ENCODE measurements at places on chromosomes 2 and 18.

DNA sequence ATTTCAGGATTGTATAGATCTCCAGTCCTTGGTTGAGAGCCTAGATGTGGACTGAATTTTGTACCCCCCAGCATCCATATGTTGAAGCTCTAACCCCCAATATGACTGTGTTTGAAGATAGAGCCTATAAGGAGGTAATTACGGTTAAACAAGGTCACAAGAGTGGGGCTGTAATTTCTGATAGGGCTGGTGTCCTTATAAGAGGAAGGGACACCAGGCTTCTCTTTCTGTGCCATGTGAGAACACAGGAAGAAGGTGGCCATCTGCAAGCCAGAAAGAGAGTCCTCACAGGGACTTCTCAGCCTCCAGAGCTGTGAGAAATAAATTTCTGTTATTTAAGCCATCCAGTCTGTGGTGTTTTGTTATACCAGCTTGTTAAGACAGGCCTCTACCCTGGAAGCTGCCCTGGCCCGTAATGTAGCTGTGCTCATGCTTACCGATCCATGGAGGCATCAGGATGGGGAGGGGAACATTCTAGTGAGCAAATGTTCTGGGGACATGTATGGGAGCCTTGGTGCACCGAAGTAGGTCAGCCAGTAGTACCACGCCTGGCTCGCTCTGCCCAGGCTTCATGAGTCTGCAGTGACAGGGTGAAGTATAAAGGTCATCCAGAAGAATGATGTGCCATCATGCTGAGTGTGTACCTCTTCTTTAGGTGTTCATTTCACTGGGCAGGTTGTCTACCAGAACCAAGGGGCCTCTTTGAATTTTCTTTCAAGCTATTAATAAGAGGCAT, 16.1 kb downstream of the RASGRP3 start:
- DNase-seq: no peak

- DNase-seq: no peak
Observed at GRCh38 chr2:150178591-150178990, 308.9 kb downstream of the RND3 start.

- DNase-seq: no peak
Observed at GRCh38 chr2:144449028-144449406, 70.9 kb downstream of the ZEB2 start.

- no peak for DNase-seq
Observed at GRCh38 chr18:79756143-79756500, 41.6 kb upstream of the KCNG2 start.

DNA sequence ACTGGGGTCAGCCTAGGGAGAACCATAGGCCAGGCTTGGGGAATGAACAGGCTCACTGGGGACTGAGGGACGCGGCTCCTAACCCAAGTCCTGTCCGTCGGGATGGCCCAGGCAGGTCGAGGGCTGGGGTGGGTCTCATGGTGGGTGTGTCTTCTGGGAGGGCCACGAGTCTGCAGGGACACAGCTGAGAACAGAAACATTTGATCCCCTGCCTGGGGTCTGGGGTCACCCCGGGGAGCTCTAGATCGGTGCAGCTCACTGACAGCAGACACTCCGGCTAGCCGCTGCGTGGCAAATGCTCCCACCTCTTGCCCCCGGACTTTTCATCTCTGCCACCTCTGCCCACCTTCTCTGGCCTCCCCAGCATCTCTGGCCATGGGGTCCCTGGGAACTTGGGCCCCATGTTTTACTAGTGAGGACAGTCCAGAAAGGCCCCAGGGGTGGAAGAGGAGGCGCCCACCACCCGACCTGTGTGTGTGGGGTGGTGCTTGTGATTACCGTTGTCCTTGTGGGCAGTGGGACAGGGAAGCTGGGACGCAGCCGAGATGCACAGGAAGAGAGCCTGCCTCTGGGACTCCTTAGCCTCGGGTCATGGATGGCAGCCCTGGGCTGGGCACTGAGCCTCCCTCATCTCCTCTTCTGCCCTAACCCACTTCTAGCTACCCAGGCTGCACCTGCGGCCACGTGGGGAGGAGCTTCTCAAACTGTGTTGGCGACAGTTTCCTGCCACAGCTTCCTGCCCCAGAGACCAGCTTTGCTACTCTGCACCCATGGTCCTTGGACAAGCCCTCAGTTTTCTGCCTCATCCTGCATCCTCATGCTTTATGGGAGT, 4.9 kb downstream of the ZAP70 start:
- DNase-seq: no peak

DNA sequence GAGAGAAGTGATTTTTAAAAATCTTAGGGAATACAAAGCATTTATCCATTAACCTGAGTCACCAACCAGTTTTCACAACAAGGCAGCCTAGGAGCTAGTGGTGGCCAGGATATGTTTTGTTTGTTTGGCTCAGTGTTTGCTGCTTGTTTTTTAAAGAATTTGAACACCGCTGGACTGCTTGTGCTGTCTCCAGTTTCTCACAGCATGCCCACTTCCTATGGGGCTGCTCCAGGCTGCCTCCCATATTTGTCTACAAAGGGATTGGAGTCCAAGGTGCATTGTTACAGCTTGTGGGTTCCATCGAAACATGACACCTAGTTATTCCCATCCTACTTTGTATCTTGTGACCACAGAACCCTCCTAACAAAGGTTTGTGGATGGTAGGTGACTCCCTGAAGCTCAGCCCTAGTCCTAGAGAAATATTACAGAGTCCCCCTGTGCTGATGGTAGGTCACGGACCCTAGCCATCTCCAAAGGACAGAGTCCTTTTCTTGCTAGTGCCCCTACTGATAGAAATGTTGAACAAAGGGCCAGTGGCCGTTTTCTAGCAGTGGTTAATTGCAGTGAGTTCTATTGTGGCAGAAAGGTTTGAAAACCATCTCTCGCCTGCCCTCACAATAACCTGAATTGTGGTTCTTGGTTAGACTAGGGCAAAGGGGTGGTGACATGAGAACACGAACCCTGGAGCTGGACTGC, 23.2 kb downstream of the GPR39 start:
- no peak for DNase-seq

- DNase-seq: no peak
Observed at GRCh38 chr2:130912471-130912870, 75.8 kb downstream of the ARHGEF4 start.

- DNase-seq: no peak
Observed at GRCh38 chr18:52750995-52751394, 411.0 kb downstream of the DCC start.

- DNase-seq: no peak
Observed at GRCh38 chr18:3060667-3061580, 48.0 kb upstream of the LPIN2 start.

- DNase-seq: no peak
Observed at GRCh38 chr2:42342795-42343241, 18.2 kb downstream of the COX7A2L start.

- DNase-seq: no peak
Observed at GRCh38 chr2:51413726-51414125, 381.8 kb upstream of the NRXN1 start.

DNA sequence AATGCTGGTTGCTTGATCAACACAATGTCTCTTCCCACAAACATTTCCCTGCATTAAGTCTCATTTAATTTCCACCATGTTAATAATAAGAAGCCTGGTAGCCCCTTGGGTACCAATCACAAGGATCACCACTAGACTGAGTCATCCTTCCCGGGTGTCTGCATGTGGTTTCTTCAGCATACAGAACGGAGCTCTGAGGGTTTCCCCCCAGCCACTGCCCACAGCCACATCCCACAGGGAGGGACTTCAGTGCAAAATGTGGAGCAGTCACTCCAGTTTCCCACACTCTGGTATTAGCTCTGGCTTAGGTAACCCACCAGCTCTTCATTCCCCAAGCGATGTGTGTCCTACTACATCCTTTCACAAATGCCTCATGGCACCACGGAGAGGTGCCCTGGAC, 42.7 kb upstream of the POLE4 start:
- no peak for DNase-seq

GRCh38 chr2:47636596-47637264, 146.2 kb upstream of the MSH6 start:
- DNase-seq: no peak

DNA sequence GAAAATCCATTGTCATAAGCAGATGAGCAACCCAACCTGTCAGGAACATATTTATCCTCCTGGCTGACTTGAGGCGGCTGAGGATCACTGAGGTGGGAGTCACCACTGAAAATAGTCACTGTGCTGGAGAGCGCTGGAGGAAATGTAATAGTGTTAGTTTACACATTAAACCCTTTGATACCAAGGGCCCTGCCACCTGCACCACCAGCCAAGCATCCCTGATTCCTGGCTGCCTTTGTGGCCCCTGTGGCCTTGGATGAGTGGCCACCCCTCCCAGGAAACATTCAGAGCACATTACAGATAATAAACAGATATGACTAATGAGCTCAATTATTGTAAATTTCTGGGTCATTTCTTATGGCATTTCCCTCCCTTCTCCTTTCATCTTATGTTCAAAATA, 105.9 kb downstream of the LYPD1 start:
- DNase-seq: no peak

GRCh38 chr2:162184821-162185450, 32.9 kb upstream of the GCG start:
- DNase-seq: no peak

GRCh38 chr18:33840212-33840593, 262.2 kb downstream of the ASXL3 start:
- no peak for DNase-seq

GRCh38 chr2:65429786-65430602, 2.4 kb downstream of the SPRED2 start:
- DNase-seq: no peak

GRCh38 chr2:112835536-112836162, 930 bp downstream of the IL1B start:
- DNase-seq: no peak

DNA sequence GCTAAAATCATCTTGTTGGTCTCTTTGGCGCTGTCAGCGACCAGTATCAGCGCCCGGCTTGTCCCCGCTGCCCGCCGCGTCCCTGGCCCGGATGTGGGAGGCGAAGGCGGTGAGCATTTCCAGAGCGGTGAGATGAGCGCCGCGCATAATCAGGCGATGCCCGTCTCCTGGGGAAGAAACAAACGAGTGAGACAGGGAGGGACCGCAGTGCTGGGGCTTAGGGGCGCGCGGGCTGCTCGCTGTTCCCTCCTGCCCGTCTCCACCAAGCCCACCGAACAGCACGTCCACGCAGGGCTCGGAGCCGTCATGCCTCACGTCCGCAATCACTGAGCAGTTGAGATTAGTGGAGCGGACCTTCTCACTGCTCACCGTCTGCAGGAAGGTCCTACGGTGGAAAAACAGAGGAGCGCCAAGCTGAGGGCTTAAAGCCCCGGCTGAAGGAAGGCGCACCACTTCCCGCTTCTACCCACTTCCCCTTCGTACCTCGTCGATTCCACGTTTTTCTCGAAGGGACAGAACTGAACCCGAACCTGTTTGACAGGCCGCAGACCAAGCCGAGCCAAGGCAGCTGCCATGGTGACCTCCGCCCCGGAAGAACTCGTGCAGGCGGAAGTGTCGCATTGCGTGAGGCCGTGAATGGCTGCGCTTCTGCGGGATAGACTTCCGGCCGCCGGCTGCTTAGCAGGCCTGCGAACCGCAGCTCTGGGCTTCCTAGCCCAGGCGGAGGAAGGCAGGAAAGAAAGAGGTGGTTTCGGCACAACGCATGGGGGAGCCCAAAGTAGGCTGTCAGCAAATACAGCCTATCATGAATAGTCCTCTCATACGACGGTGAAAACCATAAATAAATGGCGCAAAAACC, at the start of gene MRPL53:
Gene MRPL53, minus strand, starts transcription at position 595 of the 859 bp plus-strand sequence. Its CDS starts 20 bp downstream, at position 575.
- DNase-seq: peak; percentile 83

DNA sequence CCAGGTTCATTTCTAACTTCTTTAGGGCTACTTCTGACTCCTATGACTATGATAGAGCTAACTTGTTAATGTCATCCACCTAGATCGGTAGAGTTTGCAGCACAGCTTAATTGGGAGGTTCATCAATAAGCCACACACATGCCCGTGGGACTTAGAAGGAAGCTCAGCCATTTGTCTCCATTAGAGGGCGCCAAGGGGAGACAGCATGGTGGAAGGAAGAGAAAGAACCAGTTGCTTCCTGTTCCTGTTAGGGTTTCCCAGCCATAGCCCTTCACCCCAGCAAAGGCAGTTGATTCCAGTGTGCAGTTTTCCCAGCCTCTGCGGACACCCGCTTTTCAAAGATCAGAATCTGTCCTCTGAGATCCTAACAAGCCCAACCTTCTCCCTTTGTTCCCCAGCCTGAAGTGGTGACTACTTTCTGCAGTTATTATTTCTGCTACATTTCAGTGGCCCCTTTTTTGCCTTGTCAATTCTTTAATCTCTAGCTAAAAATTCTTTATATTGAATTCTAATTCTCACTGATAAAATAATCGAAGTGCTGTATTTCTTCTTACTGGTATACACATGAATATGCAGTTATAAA, 30.3 kb downstream of the MAIP1 start:
- peak; percentile 34 for DNase-seq

DNA sequence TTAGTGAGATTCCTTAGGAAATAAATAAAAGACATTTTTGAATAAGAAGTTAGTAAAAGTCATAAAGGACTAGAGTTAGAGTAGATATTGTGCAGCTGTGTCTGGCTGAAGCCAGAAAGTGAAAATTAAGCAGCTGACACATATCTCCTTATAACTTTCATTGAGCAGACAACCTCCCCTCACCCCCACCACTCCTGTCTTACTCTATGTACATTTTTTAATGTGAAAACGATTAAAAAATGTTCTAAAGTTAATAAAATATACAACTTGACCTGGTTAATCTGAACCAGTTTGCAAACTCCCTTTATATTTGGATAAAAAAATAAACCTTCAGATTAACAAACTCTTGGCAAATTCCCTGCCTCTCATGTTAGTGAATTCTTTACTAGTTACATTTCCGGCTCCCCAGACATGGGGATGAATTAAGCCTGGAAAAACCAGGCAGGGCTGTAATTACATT, 462.8 kb downstream of the MEIS1 start:
- no peak for DNase-seq

- DNase-seq: no peak
Observed at GRCh38 chr2:127220768-127221527, 849 bp upstream of the CYP27C1 start.

DNA sequence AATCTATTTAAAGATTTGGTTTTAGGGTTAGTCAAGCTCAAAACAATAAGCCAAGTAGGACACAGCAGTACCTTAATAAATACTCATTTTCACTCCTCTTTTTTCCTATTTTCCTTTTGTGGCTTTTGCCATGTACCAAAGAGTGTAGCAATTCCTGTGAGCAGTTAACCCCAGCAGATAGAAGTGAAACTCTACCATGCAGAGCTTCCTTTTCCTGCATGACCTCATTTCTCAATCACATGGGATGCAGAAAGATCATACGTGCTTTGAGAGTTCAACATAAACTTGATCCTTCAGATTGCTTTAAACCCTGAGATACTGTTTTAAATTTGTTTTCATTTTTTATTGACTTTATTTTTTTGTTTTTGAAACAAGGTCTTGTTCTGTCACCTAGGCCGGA, 99.1 kb upstream of the ARHGAP15 start:
- DNase-seq: no peak

GRCh38 chr18:76672627-76673026, 149.7 kb upstream of the ZNF236 start:
- DNase-seq: peak; percentile 15

DNA sequence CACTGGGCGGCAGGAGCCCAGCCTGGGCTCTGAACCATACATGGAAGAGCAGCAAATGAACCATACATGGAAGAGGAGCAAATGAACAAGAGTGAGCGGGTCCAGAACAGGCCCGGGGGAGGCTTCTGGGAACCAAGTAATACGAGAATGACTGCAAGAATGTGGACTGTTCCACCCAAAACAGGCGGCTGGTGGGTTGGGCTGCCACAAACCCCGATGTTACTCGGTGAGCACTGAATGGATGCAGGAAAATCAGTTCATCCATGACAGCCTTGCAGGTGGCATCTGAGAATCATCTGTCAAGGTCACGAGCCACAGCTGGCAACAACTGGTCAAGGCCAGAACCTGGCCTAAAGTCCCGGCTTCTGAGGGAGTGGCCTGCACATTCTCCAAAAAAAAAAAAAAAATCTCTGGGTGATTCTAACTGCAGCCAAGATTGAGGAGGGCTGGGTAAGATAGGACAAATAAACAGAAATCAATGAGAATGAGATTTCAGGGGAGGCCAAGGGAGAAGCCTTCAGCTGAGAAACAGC, 106.1 kb downstream of the ZNF516 start:
- no peak for DNase-seq

All from AG04450 (cell line).